Stimulated activated CD4-positive, alpha-beta T cell treated with anti-CD3 and anti-CD28 coated beads, TNF-alpha, amount 100 ng/mL, for 4 hours (primary cell): ENCODE measurements at places on chromosomes 1 and 21.

DNA sequence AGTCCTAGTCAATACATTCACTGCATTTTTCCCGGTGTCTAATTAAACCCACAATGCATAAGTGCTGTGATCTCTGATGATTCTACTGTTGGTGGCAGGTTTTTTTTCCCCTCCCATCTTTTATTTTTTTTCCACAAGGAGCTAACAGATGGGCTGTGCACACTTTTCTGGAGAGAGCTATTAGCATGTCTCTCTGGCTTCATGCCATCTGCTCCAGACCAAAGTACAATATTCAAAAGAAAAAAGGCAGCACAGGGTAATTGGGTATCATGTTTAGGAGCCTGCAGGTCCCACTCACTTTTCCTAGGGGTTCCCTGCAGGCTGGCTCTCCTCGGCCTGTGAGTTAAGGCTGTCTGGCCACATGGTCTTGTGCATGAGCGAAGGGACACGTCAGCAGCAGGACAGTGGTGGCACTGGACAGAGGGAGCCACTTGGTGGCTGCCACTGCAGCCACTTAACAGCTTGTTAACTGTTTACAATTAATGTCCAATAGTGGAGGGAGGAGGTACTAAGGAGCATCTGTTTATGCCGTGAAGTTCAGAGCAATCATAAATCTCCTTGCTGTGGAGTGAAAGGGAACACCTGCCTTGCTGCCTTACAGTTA is 53.5 kb upstream of the C8B start:
- DNase-seq: no peak

GRCh38 chr1:191643060-191643459 is 515.2 kb upstream of the RGS18 start:
- DNase-seq: no peak

DNA sequence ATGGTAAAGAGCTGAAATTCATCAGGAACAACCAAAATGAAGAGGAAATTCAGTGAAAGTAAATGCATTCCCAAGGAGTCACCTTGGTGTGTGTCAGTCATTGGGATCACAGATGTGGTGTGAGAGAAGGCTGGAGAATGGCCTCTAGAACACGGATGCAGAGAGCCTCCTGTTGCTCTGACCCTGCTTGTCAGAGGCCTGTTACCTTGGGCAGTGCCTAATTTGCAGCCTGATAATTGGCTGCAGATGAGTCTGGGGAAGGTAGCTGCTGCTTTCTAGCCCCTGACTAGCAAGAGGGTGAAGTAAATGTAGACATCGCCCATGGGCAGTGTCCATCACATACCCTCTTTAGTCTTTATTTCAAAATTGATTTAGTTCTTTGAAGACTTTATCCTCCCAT is 3.3 kb downstream of the GCSAML start:
- no peak for DNase-seq

DNA sequence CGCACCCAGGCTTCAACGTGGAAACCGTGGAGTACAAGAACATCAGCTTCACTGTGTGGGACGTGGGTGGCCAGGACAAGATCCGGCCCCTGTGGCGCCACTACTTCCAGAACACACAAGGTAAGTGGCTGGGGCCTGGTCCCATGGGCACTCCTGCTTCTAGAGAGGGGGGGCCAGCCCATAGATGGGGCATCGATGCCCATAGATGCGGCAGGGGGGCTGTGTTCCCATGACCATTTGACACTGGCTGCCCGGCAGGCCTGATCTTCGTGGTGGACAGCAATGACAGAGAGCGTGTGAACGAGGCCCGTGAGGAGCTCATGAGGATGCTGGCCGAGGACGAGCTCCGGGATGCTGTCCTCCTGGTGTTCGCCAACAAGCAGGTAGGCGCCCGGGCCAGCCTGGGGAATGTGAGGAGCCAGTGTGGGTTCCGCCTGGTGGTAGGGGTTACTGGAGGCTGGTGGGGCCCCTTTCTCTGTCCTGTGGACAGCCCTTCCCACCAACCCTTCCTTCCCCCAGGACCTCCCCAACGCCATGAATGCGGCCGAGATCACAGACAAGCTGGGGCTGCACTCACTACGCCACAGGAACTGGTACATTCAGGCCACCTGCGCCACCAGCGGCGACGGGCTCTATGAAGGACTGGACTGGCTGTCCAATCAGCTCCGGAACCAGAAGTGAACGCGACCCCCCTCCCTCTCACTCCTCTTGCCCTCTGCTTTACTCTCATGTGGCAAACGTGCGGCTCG is 5.6 kb downstream of the C1orf35 start:
- DNase-seq: no peak

DNA sequence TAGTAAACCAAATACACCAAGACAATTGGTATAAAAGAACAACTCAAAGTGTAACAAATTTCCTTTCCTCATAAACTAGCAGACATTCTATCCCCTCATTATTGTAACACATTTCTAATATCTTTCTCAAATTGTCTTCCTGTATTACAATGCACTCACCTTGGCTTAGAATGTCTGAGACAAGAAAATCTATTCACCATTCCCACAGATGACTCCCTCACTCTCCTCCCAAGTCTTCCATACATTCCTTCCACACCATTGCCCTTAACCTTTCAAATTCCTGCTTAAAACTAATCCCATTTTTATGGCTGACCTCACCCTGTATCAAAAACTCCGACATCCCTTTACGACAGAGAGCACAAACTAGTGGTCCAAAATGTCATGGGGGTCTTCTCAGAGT is 56.0 kb downstream of the LTN1 start:
- DNase-seq: no peak

- no peak for DNase-seq
Measured at GRCh38 chr1:52186449-52186848, 44.6 kb downstream of the ZFYVE9 start.

- no peak for DNase-seq
Measured at GRCh38 chr1:198754670-198755069, 115.8 kb downstream of the PTPRC start.

GRCh38 chr21:33650929-33651509 is 8.7 kb downstream of the ITSN1 start:
- DNase-seq: no peak

- no peak for DNase-seq
Measured at GRCh38 chr1:5746611-5747425, 245.4 kb downstream of the NPHP4 start.

DNA sequence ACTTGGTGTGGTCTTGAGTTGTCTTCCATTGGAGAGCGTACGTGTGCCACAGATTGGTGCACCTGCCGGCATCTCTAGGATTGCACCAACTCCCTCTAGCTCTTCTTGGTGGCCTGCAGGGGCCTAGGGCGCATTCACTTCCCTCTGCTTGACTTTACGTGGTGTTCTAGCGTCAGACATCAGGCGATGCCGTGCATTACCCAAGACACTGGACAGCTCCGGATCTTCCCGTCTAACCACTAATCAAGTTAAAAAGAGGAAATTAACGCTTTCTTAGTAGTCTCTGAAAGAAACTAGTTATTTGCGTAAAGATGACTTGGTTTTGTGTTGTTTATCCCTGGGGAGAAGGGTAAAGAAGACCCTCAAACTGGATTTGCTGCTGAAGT is 510 bp upstream of the IL10RB start:
- no peak for DNase-seq

- DNase-seq: no peak
Measured at GRCh38 chr1:171939740-171940139, 98.4 kb downstream of the DNM3 start.

- no peak for DNase-seq
Measured at GRCh38 chr1:29673669-29674626, 437.6 kb downstream of the PTPRU start.

DNA sequence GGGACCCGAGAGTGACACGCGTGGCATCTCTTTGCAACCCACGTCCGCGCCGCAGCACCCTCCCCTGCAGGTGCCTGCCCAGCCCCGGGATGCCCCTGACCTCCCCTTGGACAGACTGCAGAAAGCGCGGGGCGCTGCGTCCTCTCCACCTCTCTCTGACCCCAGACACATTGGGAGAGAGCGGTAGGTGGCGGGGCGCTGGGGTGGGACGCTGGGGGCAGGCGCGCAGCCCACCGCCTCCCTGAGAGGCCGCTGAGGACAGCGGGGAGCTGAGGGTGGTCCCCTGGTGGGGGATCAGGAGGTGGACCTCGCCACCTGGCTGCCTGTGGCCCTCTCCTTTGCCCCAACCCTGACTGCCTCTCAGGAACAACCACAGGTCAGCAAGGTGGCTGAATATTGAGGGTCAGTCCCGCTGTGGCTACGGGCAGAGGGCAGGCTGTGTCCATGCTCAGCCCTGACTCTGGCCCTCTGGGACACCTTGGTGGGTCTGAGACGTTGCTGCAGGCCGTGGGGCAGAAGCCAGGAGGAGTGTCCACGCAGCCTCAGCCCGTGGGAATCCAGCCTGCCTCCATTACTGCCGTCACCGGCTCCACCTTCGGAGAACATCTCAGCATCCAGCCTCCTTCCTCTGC is 761 bp upstream of the UBE2J2 start:
- DNase-seq: no peak

DNA sequence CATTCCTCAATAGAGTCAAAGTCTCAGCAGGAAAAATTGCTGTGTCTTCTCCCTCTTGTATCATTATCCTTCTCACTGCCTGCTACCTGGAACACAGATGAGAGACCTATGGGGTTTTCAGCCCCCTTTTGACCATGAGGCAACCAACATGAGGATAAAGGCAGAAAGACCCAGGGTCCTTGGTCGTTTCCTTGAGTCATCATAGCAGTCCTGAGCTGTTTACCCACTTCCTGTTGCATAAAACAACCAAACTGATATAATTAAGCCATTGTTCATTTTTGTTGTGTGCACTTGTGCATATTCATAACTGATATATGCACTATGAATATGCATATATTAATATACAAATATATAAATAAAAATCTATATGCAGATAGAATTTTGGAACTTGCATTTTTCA is 188.3 kb upstream of the MAP1LC3C start:
- no peak for DNase-seq

DNA sequence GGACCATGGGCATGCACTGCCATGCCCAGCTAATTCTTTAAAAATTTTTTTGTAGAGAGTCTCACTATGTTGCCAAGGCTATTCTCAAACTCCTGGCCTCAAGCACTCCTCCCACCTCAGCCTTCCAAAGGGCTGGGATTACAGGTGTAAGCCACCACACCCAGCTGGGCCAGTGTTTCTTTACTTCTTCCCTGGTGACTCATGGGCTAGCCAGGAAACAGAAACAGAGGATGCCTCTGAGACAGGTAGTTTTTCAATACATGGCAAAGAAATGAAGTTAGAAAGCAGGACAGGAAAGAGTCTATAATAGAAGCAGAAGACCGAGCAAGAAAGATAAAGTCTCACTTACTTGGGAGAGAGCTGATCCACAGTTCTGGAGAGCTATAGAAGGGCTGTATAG is 7.6 kb upstream of the C1orf74 start:
- DNase-seq: no peak

DNA sequence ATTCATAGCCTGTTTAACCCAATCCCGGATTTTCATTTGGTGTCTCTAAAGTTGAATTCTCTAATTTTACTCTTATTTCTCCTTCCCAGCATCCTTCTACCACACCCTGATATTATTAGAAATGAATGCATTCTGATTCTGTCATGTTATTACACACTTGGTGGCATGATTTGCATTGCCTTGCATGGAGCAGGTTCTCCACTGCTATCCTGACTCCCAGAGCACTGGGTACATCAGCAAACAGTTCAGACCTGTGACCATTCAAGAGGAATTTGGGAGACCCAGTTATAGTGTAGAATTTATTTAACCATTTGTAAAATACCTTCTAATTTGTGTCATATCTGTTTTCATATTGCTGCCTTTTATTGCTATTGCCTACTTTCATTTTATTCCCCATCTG is 2.6 kb downstream of the LRRC8B start:
- no peak for DNase-seq

GRCh38 chr1:195130598-195130997 is 1477.6 kb downstream of the KCNT2 start:
- DNase-seq: no peak

DNA sequence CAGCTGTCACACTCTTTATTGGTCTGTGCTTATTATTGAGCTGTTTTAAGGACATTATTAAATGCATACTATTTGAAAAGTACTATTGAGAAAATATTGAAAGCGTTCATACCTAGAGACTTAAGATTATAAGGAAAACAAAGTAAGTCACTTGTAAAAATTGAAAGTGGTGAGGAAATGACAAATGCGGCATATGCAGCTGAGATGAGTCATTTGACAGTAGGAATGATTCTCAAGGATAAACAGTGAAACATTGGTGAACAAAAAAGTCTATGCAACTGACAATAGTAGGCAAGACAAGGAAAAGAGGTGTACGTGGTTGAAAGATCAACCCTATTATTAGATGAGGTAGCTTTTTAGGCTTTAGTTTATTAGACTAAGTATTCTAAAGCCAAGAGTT is 82.6 kb upstream of the MAP10 start:
- DNase-seq: no peak

DNA sequence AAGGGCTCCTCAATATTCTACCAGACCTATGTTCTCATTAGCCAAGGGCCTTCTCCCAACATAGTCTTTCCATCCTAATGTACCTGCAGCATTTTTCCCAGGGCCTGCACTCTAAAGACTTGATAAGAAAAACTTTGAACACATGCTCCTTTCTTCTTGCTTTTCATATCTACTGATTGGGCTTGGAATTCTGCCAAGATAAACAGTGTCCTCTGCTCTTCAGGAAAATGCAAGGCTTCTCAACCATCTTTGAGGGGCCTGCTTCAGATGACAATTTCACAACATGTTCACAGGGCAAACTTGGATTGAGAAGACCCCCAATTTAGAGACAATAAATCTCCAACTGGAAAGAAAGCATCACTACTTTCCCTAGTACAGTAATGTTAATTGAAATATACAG is 25.8 kb upstream of the PPT1 start:
- DNase-seq: no peak

DNA sequence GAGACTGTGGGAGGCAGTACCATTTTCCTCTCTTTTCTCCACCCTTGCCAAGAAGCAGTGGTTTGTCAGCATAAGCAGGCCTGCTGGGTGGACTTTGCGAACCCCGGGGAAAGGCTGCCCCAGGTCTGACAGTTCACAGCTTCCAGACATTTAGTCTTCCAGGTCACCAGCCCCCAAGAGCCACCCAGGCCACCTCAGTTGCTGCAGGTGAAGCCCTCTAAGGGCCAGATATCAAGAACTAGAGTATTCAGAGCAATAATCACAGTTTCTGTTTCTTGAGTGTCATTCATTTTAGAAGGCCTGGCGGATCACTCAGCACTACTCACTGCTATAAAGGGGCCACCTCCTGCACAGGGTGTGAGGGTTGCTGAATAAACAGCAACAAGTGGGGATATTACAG is 9.5 kb upstream of the ADORA3 start:
- DNase-seq: no peak

- DNase-seq: no peak
Measured at GRCh38 chr1:204426035-204426436, 14.4 kb upstream of the PPP1R15B start.

GRCh38 chr1:107871687-107872395 is 93.1 kb downstream of the VAV3 start:
- no peak for DNase-seq
